Urinary bladder (tissue), 4 donors: ENCODE measurements at places on chromosomes 16 and 17. TPM values are rescaled to one million over a fixed set of nuclear protein-coding genes. Genes with fewer than 3 reads are reported as not detected.

NAA38 gene
- polyA plus RNA-seq: 110 TPM

KRT23 gene
- 0.87 TPM for polyA plus RNA-seq

HAP1 gene
- 0.27 TPM for polyA plus RNA-seq

GRCh38 chr17:40218006-40218739 is 931 bp upstream of the WIPF2 start:
- DNase-seq: no peak

GRCh38 chr16:11149011-11149616 is 106.9 kb downstream of the SOCS1 start:
- no peak for DNase-seq

GRCh38 chr16:56988161-56988947 is 1.0 kb upstream of the NLRC5 start:
- no peak for DNase-seq

- no peak for DNase-seq
These were observed 5.0 kb upstream of the ADGRG1 start for GRCh38 chr16:57623251-57624043.

- no peak for DNase-seq
These were observed 58.6 kb downstream of the EMP2 start for GRCh38 chr16:10521681-10522274.

DNA sequence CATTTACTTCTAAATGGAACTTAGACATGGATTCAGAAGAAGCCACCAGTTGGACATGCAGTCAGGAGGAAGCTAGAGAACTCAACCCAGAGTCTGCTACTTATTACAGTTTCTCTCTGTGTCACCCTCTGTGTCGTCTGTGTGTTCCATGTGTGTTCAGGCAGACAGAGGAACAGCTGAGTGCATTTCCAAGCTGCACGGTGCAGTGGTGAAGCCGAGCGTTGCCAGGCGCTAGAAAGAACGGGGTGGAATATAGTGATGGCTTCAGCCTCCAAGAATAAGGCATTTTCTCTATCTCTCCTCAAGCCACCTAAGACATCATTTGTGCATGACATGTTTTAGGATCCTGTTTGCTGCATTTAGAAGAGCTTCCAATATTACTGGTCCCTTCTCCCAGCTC is 101.1 kb upstream of the CCL2 start:
- no peak for DNase-seq

GRCh38 chr16:28096983-28097899 is 33.7 kb upstream of the GSG1L start:
- no peak for DNase-seq

- DNase-seq: no peak
These were observed 50.8 kb upstream of the MYH10 start for GRCh38 chr17:8681170-8681949.

GRCh38 chr16:83744441-83744981 is 63.3 kb upstream of the HSBP1 start:
- no peak for DNase-seq

- DNase-seq: no peak
These were observed 2.5 kb downstream of the TTLL6 start for GRCh38 chr17:48814504-48814903.
